CD4-positive, alpha-beta T cell (primary cell): ENCODE measurements at places on chromosomes 3 and 15. TPM values are rescaled to one million over a fixed set of nuclear protein-coding genes. Genes with fewer than 3 reads are reported as not detected.
A peak's percentile ranks its signal among the peaks of the same experiment; 100 is the strongest.

DNA sequence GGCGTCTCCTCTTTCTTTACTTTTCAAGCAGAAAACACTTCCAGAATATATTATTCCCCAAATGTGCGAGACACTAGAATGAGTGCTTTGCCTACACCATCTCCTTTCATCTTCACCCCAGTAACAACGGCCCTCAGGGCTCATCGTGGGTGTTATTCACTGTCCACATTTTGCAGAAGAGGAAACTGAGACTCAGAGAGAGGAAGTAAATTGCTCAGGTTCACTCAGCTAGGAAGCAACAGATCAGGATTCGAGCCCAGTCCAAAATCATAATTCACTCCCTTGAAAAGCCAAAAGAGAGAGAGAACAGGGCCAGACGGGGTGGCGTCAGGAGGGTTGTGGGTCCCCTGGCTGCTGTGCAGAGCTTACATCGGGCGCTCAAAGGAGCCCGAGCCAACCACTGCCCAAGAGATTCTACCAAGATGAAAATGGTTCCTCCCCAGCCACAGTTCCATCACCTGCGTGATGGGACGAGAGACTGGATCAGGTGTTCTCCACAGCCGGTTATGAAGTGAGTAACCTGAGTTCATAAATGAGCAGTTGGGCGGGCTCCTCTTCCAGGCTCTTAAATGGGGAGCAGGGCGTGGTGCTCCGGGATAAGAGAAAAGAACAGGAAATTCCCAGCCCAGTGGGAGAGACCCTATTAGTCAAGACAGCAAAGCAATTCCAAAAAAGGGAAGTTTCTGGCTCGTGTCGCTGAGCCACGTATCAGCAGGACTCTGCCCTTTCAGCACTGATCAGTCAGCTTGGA lies 48.6 kb upstream of the FLNB start:
- H3K27ac ChIP-seq: no peak overlapping the region
- no peaks in the 10 kb centered on the region for H3K36me3 ChIP-seq
- no peaks in the 10 kb centered on the region for H3K27me3 ChIP-seq

GRCh38 chr15:35514759-35515158 lies 31.2 kb downstream of the DPH6 start:
- H3K36me3 ChIP-seq: no peaks in the 10 kb centered on the region
- H3K27ac ChIP-seq: no peak overlapping the region
- no peak for DNase-seq
- H3K4me3 ChIP-seq: no peak overlapping the region
- no peaks in the 10 kb centered on the region for H3K4me1 ChIP-seq

DNA sequence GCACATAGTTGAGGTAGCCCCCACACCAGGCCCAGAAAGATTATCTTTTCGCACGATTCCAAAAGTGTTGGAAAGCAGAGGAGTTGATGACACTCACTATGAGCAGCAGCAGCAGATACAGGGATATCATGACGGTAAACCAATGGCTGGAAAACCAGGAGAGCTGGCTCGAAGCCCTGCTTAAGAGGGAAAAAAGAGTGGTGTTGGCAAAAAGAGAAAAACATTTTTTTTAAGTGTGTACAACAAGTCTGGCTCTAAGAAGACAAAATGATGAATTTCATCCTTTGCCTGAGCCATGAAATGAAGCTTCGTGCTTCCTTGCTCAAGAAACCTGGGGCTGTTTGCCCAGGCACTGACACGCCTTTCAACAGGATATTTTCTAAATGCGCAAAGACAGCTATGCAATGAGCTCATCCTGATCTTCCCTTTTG lies 27.3 kb downstream of the PARP16 start:
- H3K4me3 ChIP-seq: no peak overlapping the region
- no peaks in the 10 kb centered on the region for H3K27me3 ChIP-seq
- no peak for DNase-seq
- peaks cover 72% of the 10 kb centered on the region for H3K36me3 ChIP-seq
- no peaks in the 10 kb centered on the region for H3K4me1 ChIP-seq
- no peak overlapping the region for H3K27ac ChIP-seq

- no peaks in the 10 kb centered on the region for H3K36me3 ChIP-seq
- no peaks in the 10 kb centered on the region for H3K4me1 ChIP-seq
- no peak for DNase-seq
- no peak overlapping the region for H3K4me3 ChIP-seq
- H3K27ac ChIP-seq: no peak overlapping the region
- no peaks in the 10 kb centered on the region for H3K27me3 ChIP-seq
Measured at GRCh38 chr3:190747571-190747970, 114.9 kb downstream of the GMNC start.

GRCh38 chr3:49377483-49377882 lies 19.3 kb upstream of the GPX1 start:
- DNase-seq: no peak
- H3K27ac ChIP-seq: no peak overlapping the region
- H3K4me1 ChIP-seq: peaks cover 36% of the 10 kb centered on the region
- peaks cover 32% of the 10 kb centered on the region for H3K36me3 ChIP-seq
- no peak overlapping the region for H3K4me3 ChIP-seq

- H3K27ac ChIP-seq: no peak overlapping the region
- H3K4me3 ChIP-seq: no peak overlapping the region
- no peaks in the 10 kb centered on the region for H3K4me1 ChIP-seq
- DNase-seq: no peak
- no peaks in the 10 kb centered on the region for H3K36me3 ChIP-seq
Measured at GRCh38 chr3:24088782-24089181, 143.7 kb downstream of the NR1D2 start.

GRCh38 chr3:176577447-176577846 lies 619.8 kb downstream of the TBL1XR1 start:
- H3K4me1 ChIP-seq: no peaks in the 10 kb centered on the region
- no peak for DNase-seq
- H3K27me3 ChIP-seq: no peaks in the 10 kb centered on the region
- no peaks in the 10 kb centered on the region for H3K36me3 ChIP-seq

GRCh38 chr3:3356846-3357245 lies 177.4 kb upstream of the CRBN start:
- H3K36me3 ChIP-seq: no peaks in the 10 kb centered on the region
- H3K4me1 ChIP-seq: no peaks in the 10 kb centered on the region
- no peaks in the 10 kb centered on the region for H3K27me3 ChIP-seq
- no peak overlapping the region for H3K4me3 ChIP-seq
- no peak for DNase-seq

DNA sequence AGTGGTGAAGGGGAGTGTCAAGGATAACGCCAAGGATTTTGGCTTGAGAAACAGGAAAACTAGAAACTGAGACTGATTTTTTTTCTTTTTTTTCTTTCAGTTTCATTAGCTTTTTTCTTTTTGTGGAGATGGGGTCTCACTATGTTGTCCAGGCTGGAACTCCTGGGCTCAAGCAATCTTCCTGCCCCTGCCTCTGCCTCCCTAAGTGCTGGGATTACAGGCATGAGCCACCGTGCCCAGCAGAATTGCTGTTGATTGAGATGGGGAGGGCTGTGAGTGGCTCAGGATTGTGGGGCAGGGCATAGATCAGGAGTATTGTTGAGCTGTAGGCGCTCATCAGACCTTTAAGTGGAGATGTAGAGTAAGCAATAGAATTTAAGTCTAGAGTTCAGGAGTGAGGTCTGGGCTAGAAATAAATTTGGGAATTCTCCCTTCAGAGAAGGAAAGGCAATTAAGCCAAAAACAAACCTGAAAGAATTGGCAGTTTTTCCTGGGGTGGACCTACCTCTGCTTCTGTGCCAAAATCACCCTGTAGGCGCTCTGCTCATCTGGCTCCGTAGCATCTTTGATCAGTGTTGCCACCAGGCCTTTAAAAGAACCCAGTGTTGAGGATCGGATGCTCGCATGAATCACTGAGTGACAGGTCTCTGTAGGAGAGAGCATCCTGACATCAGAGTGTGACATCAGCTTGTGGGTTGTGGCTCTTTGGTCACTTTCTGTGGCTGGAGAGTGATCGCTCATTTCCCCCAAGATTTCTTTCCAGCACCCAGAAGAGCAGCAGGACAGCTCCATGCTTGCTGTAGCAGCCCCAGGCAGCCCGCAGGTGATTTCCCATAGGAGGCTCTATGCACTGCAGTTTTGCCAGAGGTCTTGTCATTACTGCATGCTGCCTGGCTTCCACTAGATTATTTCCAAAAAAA lies 15.8 kb downstream of the ABHD17C start:
- H3K36me3 ChIP-seq: no peaks in the 10 kb centered on the region
- no peak overlapping the region for H3K27ac ChIP-seq
- H3K27me3 ChIP-seq: no peaks in the 10 kb centered on the region
- H3K4me1 ChIP-seq: no peaks in the 10 kb centered on the region
- no peak overlapping the region for H3K4me3 ChIP-seq

- H3K36me3 ChIP-seq: no peaks in the 10 kb centered on the region
- H3K27ac ChIP-seq: no peak overlapping the region
- H3K4me3 ChIP-seq: no peak overlapping the region
- no peaks in the 10 kb centered on the region for H3K4me1 ChIP-seq
Measured at GRCh38 chr15:101058735-101059134, 139.6 kb downstream of the LRRK1 start.

DNA sequence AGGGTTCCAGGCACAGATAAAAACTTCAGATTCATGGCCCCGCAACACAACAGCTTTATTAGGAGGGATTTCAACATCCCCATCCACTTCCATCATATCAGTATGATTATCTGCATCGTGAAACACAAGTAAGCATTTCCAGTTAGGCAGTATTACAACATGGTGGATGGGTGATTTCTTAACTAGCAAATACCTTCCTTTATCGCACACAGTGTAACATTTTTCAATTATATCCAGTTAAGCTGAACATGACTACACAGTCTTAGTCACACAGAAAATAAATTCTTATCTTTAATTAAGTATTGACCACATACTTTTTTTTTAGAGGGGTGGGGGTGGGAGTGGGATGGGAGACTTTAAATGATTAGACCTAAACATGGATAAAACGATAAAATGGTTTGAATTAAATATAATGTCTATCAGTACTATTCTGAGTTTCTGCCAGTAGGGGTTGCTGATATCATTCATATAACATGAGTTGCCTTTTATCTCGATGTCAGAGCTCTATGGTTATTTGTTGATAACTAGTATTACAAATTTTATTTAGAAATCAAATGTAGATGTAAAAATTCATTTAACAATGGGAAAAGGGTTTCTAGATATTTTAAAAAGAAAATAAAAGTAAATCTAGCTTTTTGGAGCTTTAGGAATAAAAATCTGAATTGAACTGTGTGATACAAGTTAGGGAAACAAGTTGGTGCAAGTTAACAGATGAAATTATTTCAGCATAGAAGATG lies 146.6 kb downstream of the TBL1XR1 start:
- DNase-seq: no peak
- H3K36me3 ChIP-seq: peaks cover 58% of the 10 kb centered on the region
- no peaks in the 10 kb centered on the region for H3K4me1 ChIP-seq
- no peak overlapping the region for H3K27ac ChIP-seq
- H3K4me3 ChIP-seq: no peak overlapping the region

The GOLGA8H gene
- total RNA-seq: not detected

The ANKRD34C gene
- not detected for total RNA-seq

The CATSPER2 gene
- total RNA-seq: 4.1 TPM

DNA sequence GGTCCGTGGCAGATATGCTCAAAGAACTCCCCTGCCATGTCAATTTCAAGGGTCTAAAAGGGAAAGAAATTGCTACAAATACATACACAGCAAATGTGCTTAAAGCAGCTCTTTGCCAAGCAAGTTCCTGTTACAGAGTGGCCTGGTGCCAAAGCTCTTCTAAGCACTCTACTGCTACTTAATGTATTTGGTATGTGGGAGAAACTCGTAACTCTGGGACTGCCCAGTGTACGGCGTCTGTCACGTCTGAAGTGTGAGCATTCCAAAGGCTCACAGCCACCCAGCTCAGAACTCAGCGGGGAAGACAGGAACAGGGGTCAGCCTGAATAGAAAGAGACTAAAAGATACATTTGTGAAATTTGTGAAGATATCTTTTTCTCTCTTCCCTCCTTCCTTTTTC lies 54.6 kb downstream of the RBMS3 start:
- no peaks in the 10 kb centered on the region for H3K4me1 ChIP-seq
- no peaks in the 10 kb centered on the region for H3K27me3 ChIP-seq
- no peak overlapping the region for H3K4me3 ChIP-seq
- no peak overlapping the region for H3K27ac ChIP-seq
- DNase-seq: no peak

The FBXW12 gene
- not detected for total RNA-seq

DNA sequence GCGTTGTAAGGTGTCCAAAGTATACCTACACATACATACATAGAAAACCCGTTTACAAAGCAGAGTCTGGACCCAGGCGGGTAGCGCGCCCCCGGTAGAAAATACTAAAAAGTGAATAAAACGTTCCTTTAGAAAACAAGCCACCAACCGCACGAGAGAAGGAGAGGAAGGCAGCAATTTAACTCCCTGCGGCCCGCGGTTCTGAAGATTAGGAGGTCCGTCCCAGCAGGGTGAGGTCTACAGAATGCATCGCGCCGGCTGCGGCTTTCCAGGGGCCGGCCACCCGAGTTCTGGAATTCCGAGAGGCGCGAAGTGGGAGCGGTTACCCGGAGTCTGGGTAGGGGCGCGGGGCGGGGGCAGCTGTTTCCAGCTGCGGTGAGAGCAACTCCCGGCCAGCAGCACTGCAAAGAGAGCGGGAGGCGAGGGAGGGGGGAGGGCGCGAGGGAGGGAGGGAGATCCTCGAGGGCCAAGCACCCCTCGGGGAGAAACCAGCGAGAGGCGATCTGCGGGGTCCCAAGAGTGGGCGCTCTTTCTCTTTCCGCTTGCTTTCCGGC lies 318.6 kb downstream of the FGF12 start:
- no peak overlapping the region for H3K4me3 ChIP-seq
- H3K36me3 ChIP-seq: no peaks in the 10 kb centered on the region
- H3K27ac ChIP-seq: no peak overlapping the region

- no peaks in the 10 kb centered on the region for H3K36me3 ChIP-seq
- no peaks in the 10 kb centered on the region for H3K27me3 ChIP-seq
- no peak overlapping the region for H3K27ac ChIP-seq
- H3K4me3 ChIP-seq: no peak overlapping the region
- no peak for DNase-seq
Measured at GRCh38 chr3:187982142-187982541, 171.8 kb upstream of the LPP start.

GRCh38 chr15:66494262-66494661 lies 3.3 kb downstream of the SNAPC5 start:
- no peak overlapping the region for H3K4me3 ChIP-seq
- H3K4me1 ChIP-seq: peaks cover 28% of the 10 kb centered on the region
- no peaks in the 10 kb centered on the region for H3K27me3 ChIP-seq
- H3K27ac ChIP-seq: no peak overlapping the region
- no peak for DNase-seq
- peaks cover 80% of the 10 kb centered on the region for H3K36me3 ChIP-seq

DNA sequence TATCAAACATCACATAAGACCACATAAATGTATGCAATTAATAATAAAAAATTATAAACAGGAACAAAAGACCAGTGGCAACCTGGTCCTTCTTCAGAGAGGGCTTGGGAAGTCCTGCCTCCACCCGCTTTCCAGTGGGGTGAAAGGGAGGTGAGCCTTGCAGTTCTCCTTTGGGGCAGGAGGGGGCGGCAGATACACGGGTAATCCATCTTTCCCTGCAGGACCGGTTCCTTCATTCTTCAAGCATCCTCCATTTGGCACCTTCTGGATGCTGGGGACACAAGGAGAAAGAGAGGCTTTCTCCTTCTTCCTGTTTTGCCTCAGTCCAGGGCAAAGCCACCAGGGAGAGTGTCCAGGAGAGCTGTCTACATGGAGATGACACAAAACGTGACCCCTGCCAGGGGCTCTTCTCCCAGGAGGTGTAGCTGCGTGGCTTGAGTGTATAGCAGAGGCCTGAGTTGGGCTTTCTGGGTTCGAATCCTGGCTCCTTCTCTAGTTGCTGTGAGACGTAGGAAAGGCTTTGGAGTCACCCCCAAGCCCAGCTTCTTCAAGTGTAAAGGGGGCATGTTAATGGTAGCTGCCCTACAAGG lies 23.2 kb downstream of the RPLP1 start:
- no peak overlapping the region for H3K4me3 ChIP-seq
- peak; percentile 70 for DNase-seq
- no peaks in the 10 kb centered on the region for H3K27me3 ChIP-seq
- H3K36me3 ChIP-seq: no peaks in the 10 kb centered on the region
- no peak overlapping the region for H3K27ac ChIP-seq
